ENCODE measurements at places on chromosomes 7 and 10. TPM values are rescaled to one million over a fixed set of nuclear protein-coding genes. Genes with fewer than 3 reads are reported as not detected.

DNA sequence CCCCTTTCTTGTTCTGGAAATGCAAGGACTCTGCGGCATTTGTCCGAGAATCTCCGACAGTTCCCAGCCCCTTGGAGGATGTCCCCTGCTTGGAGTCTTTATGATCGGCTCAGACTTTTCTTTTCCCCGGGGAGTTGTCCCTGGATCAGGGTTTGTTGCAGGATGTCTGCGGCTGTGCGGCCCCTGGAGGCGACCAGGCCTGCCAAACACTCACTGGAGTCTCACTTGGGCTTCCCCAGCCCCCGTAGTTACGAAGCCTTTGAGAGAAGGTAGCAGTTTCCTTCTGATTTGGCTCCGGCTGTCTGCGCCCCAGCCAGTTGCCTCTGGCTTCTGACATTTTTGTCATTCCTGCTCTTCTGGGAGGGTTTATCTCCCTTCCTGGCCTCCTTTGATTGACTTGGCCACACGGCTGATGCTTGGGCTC is 16.1 kb downstream of the COL26A1 start:
- DNase-seq = no peak

GRCh38 chr7:21368317-21368716 is 59.6 kb upstream of the SP4 start:
- DNase-seq = no peak

DNA sequence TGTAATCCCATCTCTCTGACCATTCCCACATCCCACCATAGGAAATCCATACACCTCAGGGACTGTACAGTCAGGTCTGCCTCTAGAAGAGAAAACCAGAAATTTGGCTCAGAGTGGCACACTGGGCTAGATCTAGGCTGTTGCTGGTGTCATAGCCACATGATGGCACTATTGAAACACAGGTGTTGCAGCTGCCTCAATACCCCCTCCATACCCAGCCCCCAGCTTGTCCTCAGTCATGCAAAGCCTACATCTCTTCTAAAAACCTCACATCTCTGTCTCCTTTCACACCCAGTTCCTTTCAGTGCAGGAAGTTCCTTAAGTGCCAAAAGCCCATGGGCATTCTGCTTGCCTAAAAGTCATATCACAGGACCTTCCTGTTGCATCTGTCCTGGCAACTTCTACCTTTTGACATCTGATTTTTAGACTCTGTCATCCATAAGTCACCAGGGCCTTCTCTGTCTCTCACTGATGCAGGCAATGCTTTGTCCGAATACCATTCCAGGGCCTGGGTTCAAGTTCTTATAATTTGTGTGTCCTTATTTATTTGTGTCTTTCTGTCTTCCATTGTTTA is 27.0 kb upstream of the HIBADH start:
- DNase-seq = no peak

- no peak for DNase-seq
Observed at GRCh38 chr10:112278871-112279270, 4.3 kb upstream of the TECTB start.

DNA sequence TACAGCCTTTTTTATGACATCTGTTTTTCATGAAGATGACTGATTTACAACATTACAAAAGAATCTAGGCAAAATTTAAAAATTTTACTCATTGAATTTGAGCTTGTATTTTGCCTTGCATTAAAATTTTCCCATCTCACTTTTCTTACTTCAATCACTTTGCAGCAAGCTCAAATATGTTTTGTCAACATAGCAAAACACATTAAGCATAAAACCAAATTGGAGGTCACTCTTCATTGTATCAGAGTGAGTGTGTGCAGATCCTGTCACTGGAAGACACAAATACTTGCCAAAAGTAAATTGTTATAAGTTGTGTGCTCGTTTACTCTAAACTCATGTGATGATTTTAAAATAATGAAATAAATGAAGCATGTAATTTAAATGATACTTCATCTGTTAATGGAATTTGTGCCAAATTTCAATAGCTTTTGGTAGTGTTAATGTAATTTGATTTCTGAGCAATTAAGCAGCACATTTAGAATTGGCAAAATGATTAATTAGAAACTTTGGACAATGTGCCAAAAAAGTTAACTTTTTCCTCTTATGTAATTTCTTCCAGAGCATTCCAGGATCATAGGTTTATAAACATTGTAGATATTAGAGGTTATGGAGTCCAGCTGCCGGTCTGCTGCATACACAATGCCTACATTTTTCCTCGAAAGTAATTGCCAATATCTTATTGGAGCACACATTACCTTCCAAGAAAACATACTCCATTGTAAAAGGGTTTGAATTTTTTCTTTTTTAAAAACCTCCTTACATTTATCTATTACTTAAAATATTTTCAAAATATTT is 1078.2 kb upstream of the LRRTM3 start:
- no peak for DNase-seq

GRCh38 chr10:133307776-133308420 is 774 bp downstream of the TUBGCP2 start:
- no peak for DNase-seq

- DNase-seq = no peak
Observed at GRCh38 chr10:35614312-35614711, 9.2 kb downstream of the GJD4 start.

DNA sequence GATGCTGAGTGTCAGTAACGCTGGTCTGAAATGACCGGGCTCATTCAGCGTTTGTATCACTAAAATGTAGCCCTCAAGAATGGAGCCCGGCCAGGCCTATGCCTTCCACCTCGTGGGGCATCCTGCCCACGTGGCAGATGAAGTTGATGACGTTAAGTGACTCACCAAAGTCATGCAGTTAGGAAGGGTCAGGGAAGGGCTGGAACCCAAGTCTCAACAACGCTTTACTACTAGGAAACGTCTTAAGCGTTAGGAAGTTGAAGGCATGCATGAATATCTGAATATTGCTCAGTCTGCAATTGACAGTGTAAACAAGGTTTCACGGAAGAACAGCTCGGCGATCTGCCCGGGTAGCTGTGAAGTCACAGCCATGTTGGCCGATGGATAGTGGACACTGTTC is 14.0 kb upstream of the UBE3C start:
- DNase-seq = no peak

- DNase-seq = no peak
Observed at GRCh38 chr7:100472854-100473499, 6.0 kb downstream of the TSC22D4 start.

DNA sequence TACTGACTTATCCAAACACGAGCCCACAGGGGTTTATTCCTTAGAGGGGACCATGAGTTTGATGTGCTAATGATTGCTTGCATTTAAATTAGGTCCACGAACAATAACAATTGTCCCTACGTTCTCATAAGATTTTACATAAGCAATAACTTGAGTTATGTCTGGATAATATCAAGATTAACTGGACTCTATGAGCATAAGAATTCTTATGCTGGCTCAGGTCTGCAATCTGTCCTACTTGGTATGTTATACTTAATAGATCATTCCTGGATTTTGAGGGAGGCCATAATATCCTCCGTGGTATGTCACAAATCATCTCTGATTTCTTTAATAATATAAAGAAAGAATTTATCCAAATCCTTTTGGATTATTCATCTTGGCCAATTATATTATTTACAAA is 552.3 kb downstream of the KCNMA1 start:
- no peak for DNase-seq

DNA sequence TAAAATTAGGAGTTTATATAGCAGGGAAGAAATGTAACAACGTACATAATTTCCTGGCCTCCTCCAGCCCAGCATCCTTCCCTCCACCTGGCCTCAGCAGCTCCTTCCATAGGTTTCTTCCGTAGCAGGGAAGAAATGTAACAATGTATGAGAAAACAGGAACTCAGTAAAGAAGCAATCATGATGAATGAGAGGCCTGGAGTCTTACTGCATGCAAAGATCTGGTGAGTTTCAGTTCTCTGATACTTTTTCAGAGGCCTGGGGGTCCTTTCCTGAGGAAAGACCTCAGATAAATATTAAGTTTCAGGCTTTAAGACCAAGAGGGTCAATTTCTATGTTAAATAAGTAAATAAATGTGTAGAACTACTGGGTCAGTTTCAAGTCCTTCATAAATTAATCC is 155.7 kb upstream of the C7orf33 start:
- DNase-seq = no peak

- no peak for DNase-seq
Observed at GRCh38 chr10:77879710-77880109, 46.8 kb downstream of the DLG5 start.

SNX10 gene
- polyA plus RNA-seq = not detected

IL15RA gene
- 4.4 TPM for polyA plus RNA-seq

DNA sequence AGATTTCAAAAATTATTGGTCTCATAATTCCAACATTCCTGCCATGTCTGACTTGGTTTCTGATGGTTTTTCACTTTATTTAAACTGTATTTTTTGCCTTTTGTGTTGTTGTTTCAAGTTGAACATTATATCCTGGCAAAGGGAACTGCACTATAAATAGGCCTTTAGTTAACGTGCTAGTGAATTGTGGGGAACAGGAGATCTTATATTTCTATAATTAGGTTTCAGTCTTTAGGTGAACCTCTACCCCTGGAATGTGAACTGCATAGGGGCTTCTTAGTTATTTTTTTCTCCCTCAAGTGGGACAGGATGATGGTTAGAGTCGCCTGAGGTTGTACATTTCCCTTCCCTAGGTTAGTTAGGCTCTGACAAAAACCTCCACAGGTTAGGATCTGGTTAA is 128.6 kb downstream of the MLLT10 start:
- DNase-seq = no peak

GRCh38 chr10:42992957-42993390 is 83.9 kb upstream of the RET start:
- DNase-seq = no peak

DNA sequence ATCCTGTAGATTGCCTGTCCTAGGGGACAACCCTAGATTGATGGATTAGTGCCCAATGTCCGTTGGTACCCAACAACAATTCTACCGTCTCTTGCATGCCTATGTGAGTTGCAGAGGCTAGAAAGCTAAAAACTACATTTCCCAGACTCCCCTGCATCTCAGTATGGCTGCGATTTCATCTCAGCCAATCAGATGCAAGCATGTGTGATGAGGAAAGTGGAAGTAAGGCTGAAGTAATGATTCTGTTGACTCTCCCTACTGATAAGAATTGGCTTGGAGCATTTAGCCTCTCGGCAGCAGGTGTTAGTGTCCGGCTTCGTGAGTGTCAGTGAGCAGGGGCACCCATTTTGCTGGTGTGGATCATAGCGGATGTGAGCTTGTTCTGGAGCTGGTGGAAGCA is 171.9 kb downstream of the FGFR2 start:
- DNase-seq = no peak

GRCh38 chr7:129748356-129749109 is 137.0 kb downstream of the NRF1 start:
- DNase-seq = no peak

HOXA3 gene
- 1.6 TPM for polyA plus RNA-seq

DNA sequence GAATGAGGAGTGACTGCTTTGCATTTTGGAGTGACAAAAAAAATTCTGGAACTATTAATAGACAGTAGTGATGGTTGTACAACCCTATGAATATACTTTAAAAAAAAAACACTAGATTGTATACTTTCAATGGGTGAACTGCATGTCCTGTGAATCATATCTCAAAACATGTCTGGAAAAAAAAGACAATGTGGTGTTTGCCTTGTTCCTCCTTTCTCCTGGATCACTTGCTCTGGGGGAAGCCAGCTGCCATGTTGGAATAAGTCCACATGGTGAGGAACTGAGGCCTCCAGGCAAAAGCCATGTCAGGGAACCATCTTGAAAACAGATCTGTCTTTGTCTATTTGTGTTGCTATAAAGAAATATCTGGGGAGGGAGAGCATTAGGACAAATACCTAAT is 39.5 kb upstream of the YAE1 start:
- DNase-seq = no peak

KCP gene
- 0.04 TPM for polyA plus RNA-seq

HGF gene
- polyA plus RNA-seq = 129 TPM

PRPF18 gene
- polyA plus RNA-seq = 25.4 TPM

GRCh38 chr7:28277958-28278357 is 97.4 kb upstream of the JAZF1 start:
- no peak for DNase-seq

DNA sequence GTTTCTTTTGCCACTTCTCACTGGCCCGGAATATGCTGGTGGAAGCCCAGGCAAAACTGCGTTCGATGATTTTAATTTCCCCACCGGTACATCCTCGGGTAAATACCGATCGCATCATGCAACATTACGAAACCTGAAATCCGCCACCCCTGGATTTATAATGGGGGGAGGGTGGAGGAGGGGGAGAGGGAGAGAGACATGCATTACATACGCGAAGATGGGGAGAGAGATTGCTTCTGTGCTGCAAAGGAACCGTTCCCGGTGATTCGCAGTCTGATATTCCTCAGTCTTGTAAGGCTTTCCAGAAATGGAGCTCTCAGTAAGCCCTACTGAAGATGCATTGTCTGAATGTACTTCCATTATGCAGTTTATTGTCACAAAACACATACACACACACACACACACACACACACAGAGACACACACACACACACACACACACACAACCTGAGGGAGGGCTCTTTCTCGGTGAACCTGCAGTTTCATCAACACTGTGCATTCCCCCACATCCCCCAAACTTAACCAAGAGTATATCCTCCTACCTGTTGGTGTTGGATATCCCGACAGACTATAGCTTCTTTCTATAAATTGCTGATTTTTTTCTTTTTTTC is 741 bp downstream of the GPR85 start:
- no peak for DNase-seq

GRCh38 chr10:98369801-98370200 is 45.2 kb downstream of the PYROXD2 start:
- DNase-seq = no peak

PSAP gene
- 1,594 TPM for polyA plus RNA-seq

HNRNPA2B1 gene
- polyA plus RNA-seq = 354 TPM
